ENCODE measurements at places on chromosomes 7 and 10. TPM values are rescaled to one million over a fixed set of nuclear protein-coding genes. Genes with fewer than 3 reads are reported as not detected.

DNA sequence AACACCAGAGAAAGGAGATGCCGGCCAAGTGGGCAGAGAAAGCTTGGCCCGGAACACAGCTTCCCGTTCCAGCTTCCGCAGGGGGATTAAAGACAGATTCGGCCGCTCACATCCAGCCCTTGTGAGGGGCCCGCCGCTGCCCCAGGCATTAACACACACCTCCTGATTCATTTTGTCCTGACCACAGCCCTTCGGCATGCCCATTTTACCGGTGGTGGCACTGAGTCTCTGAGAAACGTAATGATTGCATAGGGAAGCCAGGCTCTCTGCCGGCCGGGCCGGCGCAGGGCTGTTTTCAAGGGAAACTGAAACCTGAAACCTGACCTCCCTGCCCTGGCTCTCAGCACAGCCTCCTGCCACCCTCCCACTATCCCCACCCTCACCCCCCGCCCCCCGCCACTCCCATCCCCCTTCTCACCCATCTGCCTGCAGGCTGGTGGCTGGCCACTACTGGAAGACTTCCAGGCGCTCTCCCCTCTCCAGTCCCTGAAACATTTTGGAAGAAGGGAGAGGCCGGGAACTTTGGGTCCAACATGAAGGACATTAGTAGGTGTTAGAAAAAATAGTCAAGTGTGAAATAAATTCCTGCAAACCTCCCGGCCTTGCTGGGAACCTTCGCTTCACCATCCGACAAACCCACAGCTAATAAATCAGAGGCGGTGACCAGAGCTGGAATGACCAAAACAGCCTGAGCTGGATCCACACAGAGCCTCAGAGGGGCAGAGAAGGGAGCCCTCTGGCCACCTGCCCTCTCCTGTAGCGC lies 83.5 kb upstream of the CUX1 start:
- no peaks in the 10 kb centered on the region for H3K36me3 ChIP-seq
- H3K4me3 ChIP-seq, result peak overlapping the region; percentile 43
- peak; percentile 25 for DNase-seq
- no peaks in the 10 kb centered on the region for H3K4me1 ChIP-seq
- no peak overlapping the region for H3K27ac ChIP-seq

- H3K36me3 ChIP-seq, result no peaks in the 10 kb centered on the region
- H3K27me3 ChIP-seq, result no peaks in the 10 kb centered on the region
- DNase-seq, result no peak
- H3K27ac ChIP-seq, result peak overlapping the region; percentile 66
- H3K4me1 ChIP-seq, result no peaks in the 10 kb centered on the region
- H3K4me3 ChIP-seq, result no peak overlapping the region
Measured at GRCh38 chr7:116512520-116513188, 12.2 kb upstream of the CAV1 start.

GRCh38 chr10:36026656-36027390 lies 384.7 kb upstream of the FZD8 start:
- no peaks in the 10 kb centered on the region for H3K27me3 ChIP-seq
- DNase-seq, result no peak
- no peak overlapping the region for H3K4me3 ChIP-seq
- no peak overlapping the region for H3K27ac ChIP-seq
- H3K36me3 ChIP-seq, result no peaks in the 10 kb centered on the region

DNA sequence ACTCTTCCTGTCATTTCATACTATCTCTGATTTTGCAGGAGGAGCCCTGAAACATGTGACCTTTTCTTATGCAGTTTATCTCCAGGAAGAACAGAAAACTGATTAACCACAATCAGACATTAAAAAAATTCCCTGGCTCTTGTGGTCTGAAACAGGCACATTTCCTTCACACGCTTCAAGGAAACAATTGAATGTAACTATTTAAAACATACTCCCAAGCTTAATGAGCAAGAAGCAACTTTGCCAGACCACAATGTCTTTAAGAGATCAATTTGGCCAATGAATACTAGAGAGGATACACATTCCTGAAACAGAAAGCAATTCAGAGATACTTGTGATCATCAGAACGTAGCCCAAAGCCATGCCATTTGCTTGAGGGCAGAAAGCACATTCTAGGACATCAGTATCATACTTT lies 65.8 kb downstream of the PIP4K2A start:
- H3K4me3 ChIP-seq, result no peak overlapping the region
- H3K27ac ChIP-seq, result peak overlapping the region; percentile 1
- no peaks in the 10 kb centered on the region for H3K27me3 ChIP-seq

GRCh38 chr7:7416031-7416858 lies 119.4 kb downstream of the COL28A1 start:
- no peaks in the 10 kb centered on the region for H3K4me1 ChIP-seq
- no peak overlapping the region for H3K4me3 ChIP-seq
- no peaks in the 10 kb centered on the region for H3K27me3 ChIP-seq
- no peak overlapping the region for H3K27ac ChIP-seq

DNA sequence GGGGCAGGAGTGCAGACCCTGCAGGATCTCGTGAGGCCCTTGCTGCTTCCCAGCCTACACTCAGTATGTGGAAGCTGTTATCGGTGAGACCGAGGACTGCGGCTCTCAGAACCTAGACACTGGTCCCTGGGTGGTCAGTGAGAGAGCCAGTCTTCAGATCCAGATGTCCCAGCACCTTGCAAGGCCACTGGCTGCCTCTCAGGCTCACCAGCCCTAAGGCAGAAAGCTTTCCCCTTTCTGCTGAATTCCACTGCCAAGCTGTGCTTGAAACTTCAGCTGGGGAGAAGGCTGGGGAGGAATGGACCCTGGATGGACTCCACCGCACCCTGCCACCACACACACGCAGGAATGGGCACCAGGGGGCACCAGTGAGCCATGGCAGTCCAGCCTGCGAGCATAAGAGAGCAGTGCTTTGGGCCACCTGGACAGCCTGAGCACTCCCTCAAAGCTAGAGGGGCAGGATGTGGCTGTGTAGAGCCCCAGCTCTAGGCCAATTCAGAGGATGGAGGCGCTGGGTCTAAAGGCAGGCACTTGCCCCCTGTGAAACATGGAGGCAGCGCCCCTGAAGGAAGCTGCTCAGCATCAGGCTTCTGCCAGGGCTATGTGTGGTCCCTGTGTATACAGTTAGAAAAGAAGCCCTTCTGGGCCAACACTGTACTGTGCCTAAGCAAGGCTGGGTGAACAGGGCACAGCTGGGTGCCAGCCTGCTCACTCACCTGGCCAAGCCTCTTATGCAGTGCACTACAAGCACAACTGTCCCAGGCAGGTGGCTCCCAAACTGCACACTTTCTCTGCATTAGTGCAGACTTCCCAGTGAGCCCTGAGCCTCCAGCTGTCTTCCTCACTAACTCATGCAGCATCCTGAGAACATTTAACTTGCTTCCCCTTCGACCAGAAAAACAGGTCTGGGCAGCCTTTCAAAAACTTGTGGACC lies 21.6 kb downstream of the TMEM72 start:
- H3K27ac ChIP-seq, result peak overlapping the region; percentile 90
- no peaks in the 10 kb centered on the region for H3K36me3 ChIP-seq
- peak; percentile 97 for DNase-seq
- H3K4me3 ChIP-seq, result no peak overlapping the region
- peaks cover 49% of the 10 kb centered on the region for H3K4me1 ChIP-seq
- no peaks in the 10 kb centered on the region for H3K27me3 ChIP-seq

DNA sequence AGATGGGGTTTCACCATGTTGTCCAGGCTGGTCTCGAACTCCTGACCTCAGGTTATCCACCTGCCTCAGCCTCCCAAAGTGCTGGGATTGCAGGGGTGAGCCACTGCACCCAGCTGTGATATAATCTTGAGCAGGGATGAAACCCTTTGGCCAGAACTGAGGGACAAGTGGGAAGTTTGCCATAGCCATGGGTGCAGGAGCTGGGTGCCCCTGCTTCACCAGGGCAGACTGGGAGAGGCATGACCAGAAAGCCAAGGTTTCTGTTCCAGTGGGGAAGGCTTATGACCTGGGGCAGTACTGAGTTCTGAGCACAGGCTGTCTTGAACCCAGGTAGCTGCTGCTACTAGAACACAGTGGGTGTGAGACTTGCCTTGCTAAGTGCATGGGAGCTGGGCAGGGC lies 40.5 kb upstream of the CDK13 start:
- H3K4me3 ChIP-seq, result no peak overlapping the region
- H3K36me3 ChIP-seq, result no peaks in the 10 kb centered on the region

GRCh38 chr7:137335814-137336213 lies 7.7 kb downstream of the PTN start:
- no peak overlapping the region for H3K27ac ChIP-seq
- DNase-seq, result no peak
- no peaks in the 10 kb centered on the region for H3K36me3 ChIP-seq
- H3K4me1 ChIP-seq, result no peaks in the 10 kb centered on the region

- H3K4me1 ChIP-seq, result no peaks in the 10 kb centered on the region
- H3K36me3 ChIP-seq, result no peaks in the 10 kb centered on the region
Measured at GRCh38 chr10:71010730-71011129, 122.4 kb upstream of the PCBD1 start.

DNA sequence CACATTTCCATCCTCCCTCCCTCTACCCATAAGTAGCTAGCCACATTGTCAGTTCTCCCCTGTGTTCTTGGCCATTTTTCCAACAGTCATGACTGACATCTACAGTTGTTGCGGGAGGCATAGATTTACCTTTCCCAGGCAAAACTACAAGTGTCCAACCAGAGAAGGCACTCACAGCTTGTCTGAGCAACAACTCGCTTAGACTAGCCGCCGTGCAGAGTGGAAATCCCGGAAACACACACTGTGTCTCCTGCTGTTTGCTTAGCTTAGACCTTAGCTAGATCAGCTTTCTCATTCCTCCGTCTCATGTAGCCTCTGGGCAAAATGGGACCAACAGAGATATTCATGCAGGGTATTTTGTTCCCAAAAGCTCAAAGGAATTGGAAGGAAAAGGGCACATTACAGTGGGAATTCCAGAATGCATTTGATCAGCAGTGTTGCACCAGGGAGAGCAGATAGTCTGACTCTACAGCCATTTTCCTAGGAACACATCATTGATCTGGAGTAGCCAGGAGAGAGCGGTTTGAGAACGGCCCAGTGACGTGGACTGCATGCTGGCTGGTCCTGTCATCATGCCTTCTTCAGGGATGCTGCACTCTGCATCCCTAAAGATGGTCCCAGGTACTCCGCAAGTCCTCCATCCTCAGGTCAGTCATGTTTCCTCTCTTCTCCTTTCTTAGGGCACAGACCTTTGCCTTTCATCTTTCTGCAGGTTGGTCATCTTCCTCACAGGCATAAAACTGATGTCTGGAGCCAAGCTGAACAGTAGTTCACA lies 89.4 kb downstream of the C10orf90 start:
- H3K4me1 ChIP-seq, result no peaks in the 10 kb centered on the region
- H3K36me3 ChIP-seq, result no peaks in the 10 kb centered on the region
- H3K4me3 ChIP-seq, result no peak overlapping the region
- no peaks in the 10 kb centered on the region for H3K27me3 ChIP-seq
- no peak overlapping the region for H3K27ac ChIP-seq
- DNase-seq, result no peak

DNA sequence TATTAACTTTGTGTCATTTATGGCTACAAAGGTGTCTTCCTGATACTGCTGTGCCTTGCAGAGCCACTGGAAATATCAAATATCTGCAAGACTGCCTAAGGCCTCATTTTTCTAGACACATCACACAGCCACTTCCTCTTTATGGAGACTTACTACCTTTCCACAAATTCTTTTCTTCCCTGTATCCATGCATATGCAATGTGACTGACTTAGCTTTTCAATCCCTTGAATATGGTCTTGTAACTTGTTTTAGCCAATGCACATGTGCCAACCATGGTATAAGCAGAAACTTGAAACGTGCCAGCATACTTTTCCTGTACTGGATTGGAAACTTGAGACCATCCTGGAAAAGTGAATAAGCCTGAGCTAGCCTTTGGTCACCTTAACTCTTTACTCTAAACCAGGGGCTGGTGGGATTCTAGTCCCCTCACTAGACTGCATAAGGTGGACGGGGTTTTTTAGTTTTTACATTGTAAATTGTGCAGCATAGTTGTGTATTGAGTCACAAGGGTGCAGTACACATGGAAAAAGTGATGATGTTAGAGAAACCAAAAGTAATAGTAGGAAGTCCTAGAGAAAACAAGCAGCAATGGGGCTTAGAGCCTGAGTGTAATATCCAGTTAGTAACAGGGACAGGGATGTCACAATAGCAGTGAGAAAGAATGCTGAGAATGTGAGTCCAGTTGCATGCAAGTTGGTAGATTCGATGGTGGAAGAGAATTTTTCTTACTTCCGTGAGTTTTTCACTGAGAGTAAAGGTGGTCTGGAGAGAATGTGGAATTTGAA lies 879.5 kb downstream of the SORCS1 start:
- H3K4me3 ChIP-seq, result no peak overlapping the region
- no peak overlapping the region for H3K27ac ChIP-seq
- no peaks in the 10 kb centered on the region for H3K4me1 ChIP-seq
- H3K27me3 ChIP-seq, result no peaks in the 10 kb centered on the region
- H3K36me3 ChIP-seq, result no peaks in the 10 kb centered on the region

- no peak for DNase-seq
- no peak overlapping the region for H3K27ac ChIP-seq
- peaks cover 7% of the 10 kb centered on the region for H3K4me1 ChIP-seq
Measured at GRCh38 chr10:10829576-10829975, 188.1 kb upstream of the CELF2 start.

DNA sequence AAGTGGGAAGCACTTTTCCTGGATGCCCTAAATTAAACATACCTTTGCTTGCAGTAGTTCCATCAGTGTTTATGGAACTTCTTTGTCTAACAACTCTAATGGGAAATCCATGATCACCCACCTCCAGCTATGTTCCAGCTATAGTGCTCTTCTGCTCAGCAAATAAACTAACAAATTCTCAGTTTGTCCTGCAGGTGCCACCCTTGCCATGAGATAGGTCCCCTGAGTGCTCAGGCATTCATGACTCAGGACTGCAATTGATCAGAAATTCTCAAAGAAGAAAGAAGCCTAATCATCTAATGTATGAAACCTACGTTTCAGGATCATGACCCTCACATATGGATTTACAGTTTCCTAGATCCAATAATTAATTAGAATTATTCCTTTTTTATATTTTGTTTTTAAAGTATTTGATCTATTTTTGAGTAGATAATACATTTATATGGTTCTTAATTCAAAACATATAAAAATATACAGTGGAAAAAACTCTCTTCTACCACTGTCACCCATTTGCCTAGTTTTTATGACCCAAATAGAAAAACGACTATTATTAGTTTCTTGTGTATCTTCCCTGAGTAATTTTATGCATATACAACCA lies 48.7 kb upstream of the DYNC1I1 start:
- H3K4me3 ChIP-seq, result no peak overlapping the region
- DNase-seq, result peak; percentile 25
- H3K4me1 ChIP-seq, result no peaks in the 10 kb centered on the region
- H3K36me3 ChIP-seq, result no peaks in the 10 kb centered on the region

DNA sequence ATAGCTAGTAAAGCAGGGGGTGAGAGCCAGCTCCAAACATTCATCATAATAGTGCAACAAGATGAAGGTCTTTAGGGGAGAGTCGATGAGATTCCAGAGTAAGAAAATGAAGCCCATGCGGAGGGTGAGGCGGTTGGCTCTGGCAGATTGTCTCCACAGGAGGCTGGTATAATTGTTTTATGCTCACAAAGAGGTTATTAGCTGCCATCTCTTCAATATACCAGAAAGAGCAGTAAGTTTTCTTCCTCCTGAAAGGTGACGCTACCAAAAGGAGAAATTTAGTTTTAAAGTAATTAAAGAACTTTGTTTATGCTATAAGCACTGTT lies 59.2 kb upstream of the KCNIP2 start:
- no peak overlapping the region for H3K4me3 ChIP-seq
- peaks cover 12% of the 10 kb centered on the region for H3K36me3 ChIP-seq
- H3K27me3 ChIP-seq, result no peaks in the 10 kb centered on the region
- DNase-seq, result no peak
- no peaks in the 10 kb centered on the region for H3K4me1 ChIP-seq
- H3K27ac ChIP-seq, result no peak overlapping the region

CCDC172 gene
- not detected for total RNA-seq

CALHM1 gene
- not detected for total RNA-seq

NEURL1 gene
- not detected for total RNA-seq

GHRHR gene
- not detected for total RNA-seq

GSTO2 gene
- total RNA-seq, result 1.7 TPM

CAV1 gene
- total RNA-seq, result 330 TPM

All from tibial nerve (tissue), 4 donors.